ENCODE measurements at places on chromosomes 6 and 20.

DNA sequence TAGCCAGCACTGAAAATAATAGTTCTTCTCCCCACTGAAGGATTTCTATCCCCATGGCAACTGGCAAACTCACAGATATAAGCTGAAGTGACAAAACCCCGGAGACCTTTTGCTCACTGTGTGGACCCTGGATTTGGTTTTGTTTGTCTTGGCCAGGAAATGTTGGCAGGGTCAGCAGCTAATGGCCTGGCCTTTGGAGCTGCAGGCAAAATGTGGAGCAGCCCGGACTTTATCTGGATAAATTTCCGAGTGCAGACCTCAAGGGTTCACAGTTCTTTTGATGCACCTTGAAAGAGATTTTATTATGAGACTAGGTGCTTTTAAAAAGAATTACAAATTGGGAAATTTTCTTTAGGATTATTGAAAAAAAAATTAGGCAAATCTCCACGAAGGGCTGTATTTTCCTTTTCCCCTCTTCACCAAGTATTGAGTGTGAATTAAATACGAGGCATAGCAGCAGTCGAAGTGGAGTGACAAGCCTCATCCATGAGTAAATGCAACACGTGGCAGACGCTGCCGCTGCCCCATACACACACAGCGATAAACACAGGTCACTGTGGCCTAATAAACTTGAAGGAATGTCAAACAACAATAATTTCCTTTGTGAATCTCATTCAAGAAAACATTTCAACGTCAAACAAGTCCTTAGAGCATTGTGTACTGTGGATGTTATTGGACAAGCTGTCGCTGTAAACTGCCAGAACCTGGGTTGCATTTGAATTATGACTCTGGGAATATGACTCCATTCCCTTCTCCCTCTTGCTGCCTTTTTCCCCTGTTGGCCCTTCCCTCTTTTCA is 35.1 kb upstream of the CCN6 start:
- no peak for DNase-seq

DNA sequence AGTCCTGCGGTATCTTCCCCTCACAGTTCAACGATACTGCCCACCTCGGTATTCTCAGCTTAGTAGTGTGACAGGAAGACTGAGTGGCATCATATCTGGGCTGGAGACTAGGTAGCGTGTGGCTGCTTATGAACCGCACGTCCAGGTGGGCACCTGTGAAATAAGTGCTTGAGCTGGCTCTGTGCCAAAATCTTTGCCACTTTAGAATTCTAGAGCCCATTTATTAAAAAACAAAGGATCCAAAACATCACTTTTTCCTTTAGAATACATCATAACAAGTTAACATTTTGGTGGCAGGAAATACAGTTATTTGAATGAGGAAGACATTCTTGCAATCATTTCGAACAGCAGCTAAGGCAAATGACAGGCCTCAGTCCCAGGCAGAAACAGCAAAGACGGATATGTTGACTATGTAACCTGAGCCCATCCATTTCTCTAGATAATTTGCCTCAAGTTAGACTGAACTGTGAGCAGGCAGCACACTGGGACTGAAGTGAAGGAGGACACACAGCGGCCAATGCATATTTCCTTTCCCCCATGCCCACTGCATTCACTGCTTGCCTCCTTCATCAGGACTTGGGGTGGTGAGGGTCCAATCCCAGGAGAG is 136.6 kb downstream of the GMDS start:
- no peak for DNase-seq

DNA sequence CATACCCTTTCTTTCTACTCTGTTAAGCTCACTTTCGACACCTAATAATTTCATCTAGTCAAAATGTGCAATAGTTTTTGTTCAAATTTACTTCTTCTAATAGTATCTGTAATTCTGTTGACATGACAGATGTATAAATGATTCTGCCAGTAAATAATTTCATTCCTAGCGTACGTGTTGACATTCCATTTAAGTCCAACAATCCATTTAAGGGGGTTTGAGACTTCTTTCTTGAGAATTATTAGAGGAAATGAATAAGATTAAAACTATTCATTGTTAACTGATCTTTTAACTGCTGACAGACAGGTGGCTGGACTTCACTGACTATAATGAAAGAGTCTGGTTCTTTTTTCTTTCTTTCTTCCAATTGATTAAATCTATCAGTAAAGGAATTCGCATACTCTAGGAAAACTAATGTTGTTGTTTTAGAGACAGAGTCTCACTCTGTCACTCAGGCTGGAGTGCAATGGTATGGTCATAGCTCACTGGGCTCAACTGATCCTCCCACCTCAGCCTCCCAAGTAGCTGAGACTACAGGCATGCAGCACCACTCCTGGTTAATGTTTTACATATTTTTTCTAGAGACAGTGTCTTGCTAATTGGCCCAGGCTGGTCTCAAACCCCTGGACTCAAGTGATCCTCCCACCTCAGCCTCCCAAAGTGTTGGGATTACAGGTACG is 55.9 kb downstream of the MAP3K5 start:
- DNase-seq: no peak

DNA sequence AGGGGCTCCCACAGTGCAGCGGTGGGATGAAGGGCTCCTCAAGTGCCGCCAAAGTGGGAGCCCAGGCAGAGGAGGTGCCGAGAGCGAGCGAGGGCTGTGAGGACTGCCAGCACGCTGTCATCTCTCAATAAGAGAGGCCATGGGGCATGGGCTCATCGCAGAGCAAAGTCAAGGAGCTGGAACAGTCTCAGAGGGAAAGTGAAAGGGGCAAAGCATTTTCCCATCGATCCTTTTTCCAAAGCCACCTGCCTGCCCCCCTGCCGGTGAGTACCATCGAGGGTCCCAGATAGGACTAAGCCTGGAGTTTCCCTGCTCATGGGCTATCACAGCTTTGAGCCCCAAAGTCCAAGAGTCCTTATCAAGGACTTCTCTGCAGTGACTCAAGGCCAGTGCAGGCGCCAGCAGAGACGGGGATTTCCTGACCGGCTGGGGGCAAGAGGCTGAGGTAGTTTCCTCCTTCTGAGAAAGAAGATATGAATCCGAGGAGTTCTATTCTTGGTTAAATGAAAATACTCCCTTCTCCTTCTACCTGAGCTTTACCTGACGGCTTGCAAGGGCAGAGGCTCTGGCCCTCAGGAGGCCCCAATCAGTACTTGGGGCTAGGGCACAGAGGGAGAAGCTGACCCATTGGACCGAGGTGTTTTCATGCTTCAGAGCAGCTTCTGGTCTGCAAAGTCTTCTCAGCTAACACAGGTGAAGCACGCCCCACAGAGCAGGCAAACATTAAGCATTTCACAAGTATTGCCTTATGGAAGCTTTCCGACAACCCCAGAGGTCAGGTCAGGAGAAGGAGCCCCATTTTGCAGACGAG is 22.6 kb downstream of the ETV7 start:
- no peak for DNase-seq

- no peak for DNase-seq
These were observed 15.8 kb upstream of the PLCB4 start for GRCh38 chr20:9053108-9053507.

DNA sequence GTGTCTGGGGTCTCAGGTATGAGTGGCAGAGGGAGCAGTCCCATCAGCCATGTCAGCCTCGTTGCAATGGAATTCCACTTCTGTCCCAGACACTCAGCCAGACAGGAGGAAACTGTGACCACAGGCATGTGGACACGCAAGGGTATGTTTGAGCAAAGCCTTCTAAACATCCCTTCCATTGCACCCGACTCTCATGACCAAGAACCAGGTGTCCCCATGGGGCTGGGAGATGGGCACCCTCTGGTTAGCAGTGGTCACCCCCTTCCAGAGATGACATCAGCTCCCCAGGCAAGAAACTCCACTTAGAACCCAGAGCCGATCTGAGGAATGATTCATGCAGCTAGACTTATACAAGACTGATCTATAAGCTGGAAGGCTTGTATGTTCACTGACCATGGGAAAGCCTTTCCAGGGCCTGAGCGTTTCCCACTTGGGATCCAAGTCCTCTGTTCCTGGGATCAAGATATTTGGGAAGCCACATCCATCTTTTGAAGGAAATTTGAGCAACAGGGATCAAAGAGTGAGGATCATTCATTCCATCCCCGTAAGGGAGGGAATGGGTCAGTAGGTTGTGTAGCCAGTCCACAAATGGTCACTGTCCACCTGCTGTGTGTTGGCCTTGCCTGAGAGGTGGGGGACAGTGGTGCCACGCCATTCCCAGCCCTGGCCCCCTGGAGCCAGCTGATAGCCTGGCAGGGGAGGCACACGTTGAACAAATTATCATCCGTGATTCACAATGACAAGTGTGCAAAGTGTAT is 3.9 kb upstream of the MRGBP start:
- no peak for DNase-seq

DNA sequence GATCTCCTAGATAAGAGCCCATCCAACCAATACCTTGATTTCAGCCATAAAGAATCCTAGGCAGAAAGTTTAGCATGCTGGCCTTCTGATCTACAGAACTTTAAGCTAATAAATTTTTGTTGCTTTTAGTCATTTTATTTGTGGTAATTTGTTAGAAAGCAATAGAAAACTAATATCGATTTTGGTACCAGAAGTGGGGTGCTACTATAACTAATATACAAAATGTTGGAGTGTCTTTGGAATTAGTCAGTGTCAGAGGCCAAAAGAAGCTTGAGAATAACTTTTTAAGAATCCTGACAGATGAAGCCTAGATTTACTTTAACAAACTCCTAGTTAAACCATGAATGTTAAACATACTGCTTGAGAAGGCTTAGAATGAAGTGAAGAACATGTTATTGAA is 83.6 kb upstream of the HSF2 start:
- no peak for DNase-seq

DNA sequence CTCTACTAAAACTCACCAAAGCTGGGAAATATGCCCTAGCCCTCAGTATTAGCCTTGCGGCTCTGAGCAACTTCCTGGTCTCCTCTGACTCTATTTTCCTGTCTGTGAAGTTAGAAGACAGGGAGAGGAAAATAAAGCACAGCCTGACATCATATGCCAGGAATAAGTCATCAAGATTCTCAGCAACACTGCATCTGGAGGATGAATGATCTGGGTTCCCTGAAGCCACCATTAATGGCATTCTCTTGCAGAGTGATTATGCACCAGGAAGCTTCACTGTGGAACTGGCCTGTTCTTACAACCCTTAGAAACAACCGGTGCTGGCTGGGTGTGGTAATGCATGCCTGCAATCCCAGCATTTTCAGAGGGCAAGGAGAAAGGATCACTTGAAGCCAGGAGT is 12.4 kb downstream of the ADGRF5 start:
- no peak for DNase-seq

DNA sequence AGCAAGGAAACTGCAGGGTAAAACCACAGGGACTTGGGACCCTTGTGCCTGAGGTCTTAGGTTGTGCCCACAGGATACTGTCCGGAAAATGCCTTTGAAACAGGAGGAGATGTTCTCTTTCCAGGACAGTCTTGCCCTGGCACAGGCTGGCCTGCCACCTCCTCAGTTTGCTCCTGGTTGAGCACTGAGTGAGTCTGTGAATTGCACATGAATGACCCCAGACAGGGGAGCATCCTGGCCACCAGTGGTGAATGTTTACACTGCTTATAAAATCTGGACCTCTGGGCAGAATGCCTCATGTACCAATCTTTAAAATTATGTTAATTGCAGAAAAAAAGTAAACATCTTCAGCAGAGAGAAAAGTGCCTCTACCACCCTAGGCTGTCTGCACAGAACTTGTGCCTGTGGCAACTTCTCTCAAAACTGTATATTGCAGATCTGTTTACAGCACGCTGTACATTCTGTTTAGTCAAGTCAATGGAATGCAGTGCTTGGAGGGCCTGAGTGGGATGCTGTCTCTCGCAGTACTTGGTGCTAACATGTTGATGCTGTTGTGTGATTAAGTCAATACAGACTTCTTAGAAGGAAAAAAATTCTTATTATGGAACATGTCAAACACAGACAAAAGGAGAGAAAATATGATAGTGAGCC is 242.1 kb downstream of the SOD2 start:
- DNase-seq: no peak

DNA sequence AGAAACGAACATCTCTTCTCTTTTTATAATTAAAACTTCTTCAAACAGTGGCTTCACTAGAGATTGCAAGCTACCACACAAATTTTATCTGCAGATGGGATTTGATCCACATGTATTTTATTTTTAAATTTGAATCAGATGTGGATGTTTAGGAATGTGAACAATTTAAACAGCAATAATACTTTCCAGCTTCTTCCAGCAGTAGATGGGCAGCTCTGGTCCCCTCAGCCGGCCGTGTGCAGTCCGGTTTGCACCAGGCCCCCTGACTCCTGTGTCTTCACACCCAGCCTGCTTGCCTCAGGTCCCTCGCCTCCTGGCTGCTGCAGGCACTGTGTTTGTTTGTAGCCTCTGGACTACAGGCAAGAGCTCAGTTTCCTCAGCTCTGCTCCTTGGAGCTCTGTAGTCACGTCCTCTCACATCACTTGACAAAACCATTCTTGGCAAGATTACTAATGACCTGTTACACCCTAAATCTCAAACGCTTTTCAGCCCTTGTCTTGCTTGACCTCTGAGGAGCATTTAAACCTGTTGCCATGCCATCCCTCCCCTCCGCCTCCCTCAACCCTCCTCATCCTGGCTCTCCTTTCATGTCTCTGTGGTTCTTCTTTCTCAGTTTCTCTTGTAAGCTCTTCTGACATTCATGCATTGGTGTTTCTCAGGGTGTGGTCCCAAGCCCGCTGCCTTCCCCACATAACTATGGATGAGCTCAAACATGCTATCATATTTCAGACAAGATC is 13.2 kb upstream of the ZBTB24 start:
- no peak for DNase-seq

GRCh38 chr6:11830520-11830919 is 51.9 kb upstream of the ADTRP start:
- no peak for DNase-seq

DNA sequence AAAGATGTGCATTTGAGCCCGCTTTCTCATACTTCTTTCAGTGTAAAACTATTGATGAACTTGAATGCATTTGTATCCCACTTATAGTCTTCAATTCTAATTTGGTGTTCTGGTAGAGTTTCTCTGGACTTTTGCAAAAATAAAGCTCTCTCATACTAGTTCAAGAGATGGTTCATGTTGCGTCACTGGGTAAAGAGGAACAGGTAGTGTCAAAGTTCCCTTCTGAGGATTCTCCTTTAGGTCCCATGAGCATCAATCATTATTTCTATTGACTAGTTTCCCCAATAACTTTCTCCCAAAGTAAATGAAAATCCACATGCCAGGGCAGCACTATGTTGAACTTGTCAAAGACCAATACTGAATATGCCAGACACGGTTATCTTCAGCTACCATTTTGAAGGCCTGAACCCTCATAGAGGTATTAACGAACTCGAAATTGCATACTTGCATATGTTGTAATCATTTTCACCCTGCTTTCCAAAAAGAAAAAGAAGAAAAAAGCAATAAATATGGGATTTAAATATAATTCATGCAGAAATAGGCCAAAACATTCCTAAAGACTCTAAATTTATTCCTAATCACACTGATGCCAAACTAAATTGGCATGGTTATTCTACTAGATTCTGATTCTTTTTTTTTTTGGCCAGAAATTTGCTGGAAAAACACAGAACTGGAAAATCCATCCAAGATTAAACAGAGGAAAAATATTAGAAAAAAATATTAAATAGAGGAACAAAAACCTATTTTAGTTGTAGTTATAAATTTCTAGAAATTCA is 84.5 kb downstream of the SGK1 start:
- no peak for DNase-seq

GRCh38 chr20:20894280-20894679 is 181.8 kb upstream of the RALGAPA2 start:
- no peak for DNase-seq

Measured in brain pericyte (primary cell).